D721Med (cell line): ENCODE measurements at places on chromosomes 7 and 10.

DNA sequence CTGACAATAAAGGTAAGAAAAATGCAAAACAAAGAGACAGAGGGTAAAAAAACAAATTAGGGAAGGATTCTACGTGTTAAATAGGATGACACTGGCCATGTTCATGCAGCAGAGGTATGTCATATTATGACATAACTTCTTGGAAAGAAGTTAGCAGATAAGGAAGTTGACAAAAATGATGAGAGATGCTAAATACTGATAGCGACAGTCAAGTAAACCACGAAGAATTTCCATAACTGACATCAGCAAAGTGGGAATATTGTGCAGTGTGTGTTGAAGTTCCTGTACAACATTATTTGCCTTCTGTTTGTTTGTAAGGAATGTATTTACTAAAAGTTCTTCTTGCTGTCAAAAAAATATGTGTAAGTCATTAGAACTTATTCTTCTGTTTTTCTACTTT is 29.5 kb downstream of the MDH2 start:
- no peak for DNase-seq

DNA sequence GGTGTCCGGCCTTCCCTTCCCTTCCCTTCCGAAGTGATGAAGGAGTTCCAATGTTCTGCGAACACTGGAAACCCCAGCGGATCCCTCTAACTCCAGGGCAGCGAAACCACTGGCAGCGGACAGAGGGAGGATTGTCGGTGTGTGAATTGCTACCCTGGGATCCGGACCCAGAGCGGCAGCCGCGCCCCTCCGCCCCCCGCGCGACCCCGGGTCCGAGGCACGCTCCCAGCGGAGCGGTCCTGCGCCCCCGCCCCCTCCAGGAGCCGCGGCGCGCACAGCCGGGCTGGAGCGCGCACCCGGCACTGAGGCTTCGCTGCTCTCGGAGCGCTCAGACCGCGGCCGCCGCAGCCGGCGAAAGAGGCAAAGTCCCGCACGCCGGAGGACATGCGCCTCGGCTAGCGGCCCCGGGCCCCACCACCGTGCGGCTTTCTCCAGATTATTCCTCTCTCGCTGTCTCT is at the start of gene PTPRZ1:
Gene PTPRZ1, plus strand, starts transcription at position 331 of the 458 bp plus-strand sequence. CDS start 339 bp downstream, outside the sequence.
- peak; percentile 11 for DNase-seq

- DNase-seq = no peak
Observed at GRCh38 chr10:122435212-122435827, 19.1 kb upstream of the ARMS2 start.

- no peak for DNase-seq
Observed at GRCh38 chr7:111743244-111743847, 181.1 kb upstream of the IMMP2L start.

- DNase-seq = no peak
Observed at GRCh38 chr7:137166363-137166762, 177.2 kb downstream of the PTN start.

DNA sequence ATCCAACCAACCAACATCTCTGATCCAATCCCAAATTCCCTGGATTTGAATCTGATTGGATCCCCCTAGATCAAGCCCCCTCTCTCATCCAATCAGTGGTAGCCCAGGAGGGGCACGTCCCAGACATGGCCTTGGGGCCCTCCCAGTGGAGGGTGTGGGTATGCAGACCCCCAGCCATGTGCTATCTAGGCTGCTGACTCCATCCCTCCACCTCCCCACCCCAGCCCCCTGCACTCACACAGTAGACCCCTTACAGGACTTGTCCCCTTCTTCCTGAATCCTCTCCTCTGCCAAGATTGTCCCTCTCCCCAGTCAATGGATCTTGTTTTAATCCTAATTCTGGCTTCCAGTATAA is 153.4 kb downstream of the OAT start:
- DNase-seq = no peak

DNA sequence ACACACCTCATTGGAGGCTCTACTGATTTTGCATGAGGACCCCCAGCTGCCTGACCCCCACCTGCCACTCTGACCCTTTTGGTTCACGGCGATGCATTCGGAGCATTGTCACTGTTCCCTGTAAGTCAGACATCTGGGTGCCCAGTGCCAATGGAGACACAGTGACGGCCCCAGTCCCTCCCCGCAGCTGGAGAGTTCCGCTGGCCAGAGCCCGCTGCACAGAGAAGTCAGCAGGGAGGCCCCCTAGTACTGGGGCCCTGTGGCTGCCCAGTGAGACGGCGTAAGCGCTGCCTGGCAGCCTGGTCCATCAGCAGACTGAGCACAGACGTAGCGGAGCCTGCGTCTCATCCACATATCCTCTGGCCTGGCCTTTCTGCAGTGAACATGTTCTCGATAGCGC is 77.5 kb downstream of the NKX6-2 start:
- no peak for DNase-seq
